ENCODE measurements at places on chromosomes 12 and 14.

DNA sequence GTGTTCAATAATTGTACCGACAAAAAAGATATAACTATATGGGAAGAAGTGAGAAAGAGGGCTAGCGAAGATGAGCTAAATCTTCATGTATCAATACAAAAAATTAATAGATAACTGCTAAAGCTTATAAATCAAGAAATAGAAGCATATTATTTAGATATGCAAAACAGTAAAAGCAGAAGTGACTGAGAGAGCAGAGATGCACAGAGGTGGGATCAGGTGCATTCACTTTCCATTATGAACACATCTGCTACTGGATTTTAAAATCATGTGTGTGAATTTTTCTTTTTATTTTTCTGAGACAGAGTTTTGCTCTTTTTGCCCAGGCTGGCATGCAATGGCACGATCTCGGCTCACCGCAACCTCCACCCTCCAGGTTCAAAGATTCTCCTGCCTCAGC lies 33.4 kb downstream of the GUCY2C start:
- ATAC-seq = no peak

GRCh38 chr14:52391881-52392615 lies 77.9 kb downstream of the PTGER2 start:
- no peak for ATAC-seq

GRCh38 chr12:6653987-6654386 lies 6.8 kb upstream of the ACRBP start:
- ATAC-seq = no peak

GRCh38 chr12:20415641-20416040 lies 47.3 kb downstream of the PDE3A start:
- no peak for ATAC-seq

- no peak for ATAC-seq
Measured at GRCh38 chr12:114848666-114849065, 164.7 kb upstream of the TBX3 start.

- ATAC-seq = no peak
Measured at GRCh38 chr12:80752464-80752863, 35.8 kb downstream of the MYF5 start.

GRCh38 chr12:116592731-116593130 lies 33.5 kb downstream of the MAP1LC3B2 start:
- ATAC-seq = no peak

DNA sequence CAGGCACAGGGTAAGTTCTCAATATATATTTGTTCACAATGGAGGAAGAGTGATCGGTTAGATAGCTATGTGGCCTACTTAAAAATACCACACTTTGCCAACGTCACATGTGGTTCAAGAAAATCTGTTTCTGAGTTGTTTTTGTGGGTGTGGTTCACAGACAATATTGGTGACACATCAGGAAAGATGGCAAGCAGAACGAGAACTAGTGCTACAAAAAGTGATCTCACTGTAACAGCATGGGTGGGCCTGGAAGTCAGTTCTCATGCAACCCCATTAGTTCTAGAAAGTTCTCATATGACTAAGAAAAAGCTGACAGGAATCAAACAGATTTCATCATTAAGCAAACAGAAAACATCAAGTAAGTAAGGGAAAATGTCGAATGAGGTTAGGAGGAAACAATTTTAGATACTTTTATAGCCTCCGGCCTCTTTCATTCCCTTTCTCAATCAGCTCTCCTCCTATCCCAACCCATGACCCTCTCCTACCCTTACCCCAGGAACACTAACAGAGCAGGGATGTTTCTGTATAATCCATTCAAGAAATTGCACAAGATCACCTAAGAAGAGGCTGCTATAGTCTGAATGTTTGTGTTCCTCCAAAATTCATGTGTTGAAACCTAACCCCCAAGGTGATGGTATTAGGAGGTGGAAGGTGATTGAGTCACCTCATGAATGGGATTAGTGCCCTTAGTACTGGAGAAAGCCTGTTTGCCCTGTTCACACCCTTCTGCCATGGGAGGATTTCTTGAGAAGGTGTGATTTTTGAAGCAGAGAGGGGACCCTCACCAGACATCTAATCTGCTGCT lies 15.5 kb upstream of the NTN4 start:
- peak; percentile 30 for ATAC-seq

GRCh38 chr12:116876151-116876869 lies 4.9 kb downstream of the HRK start:
- ATAC-seq = no peak

- peak; percentile 97 for ATAC-seq
Measured at GRCh38 chr12:76455582-76456345, 103.8 kb downstream of the OSBPL8 start.

- no peak for ATAC-seq
Measured at GRCh38 chr12:14843425-14843887, at the start of gene ART4. Gene ART4 (minus strand): TSS chr12:14843526. CDS start chr12:14843113, 413 bp downstream.

GRCh38 chr12:101909646-101910045 lies 32.3 kb downstream of the DRAM1 start:
- ATAC-seq = no peak

GRCh38 chr14:104830781-104831180 lies 29.9 kb downstream of the ZBTB42 start:
- ATAC-seq = no peak

DNA sequence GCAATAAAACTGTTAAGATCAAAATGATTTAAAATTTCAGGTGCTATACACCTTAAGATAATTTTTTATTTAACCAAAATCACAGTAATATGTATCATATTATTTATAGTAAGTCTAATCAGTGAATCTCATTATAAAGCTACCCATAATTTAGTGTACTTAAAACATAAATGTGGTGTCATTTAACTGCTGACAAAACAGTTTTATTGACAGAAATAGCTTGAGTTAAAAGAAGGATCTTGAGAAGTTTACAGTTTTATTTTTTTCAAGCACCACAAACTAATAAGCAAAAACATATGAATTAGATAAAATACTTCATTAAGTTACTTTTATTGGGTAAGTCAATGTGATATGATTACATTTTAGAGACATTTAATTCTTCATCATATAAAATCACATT lies 400.4 kb downstream of the PRKD1 start:
- no peak for ATAC-seq

GRCh38 chr14:52863334-52863700 lies 71.9 kb upstream of the GNPNAT1 start:
- ATAC-seq = no peak

DNA sequence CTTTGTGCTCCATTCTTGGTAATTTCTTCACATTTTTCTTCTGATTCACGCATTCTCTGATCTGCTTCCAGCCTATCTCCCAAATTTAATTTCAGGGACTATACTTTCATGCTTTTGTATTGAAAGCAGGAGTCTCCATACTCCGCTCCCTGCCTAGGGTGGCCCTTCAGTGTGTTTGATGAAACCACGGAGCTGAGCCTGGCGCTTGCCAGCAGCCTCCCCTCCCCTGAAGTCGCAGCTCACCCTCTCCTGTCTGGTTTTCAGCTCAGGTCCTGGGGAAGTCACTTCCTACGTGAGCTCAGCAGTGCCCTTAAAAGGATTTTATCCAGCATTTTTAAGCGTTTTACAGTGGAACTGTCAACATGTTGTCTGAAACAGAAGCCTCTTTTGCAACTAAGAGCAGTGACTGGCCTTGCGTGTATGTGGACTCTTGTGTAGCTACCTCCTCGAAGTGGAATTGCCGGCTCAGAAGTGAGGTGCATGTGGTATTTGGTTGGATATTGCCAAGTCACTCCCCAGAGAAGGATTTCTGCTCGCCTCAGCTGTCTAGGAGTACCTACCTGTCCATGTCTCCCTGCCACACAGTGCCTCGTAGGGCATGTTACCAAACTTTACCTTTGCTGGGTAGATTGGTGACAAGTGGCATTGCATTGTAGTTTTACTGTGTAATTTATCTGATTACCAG lies 78.5 kb downstream of the TESC start:
- ATAC-seq = no peak

DNA sequence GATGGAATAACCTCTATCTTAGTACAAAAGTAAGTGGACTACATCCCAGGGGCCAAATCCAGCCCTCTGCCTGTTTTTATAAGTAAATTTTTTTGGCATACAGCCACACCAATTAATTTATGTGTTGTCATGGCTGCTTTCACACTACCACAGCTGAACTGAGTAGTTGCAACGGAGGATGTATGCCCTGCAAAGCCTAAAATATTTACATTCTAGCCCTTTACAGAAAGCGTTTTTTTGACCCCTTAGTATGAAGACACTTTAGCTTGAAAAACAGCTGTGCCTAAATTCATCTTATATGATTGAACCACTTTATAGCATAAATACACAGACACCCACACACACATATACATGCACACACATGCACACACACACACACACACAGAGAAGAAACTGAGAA lies 501.6 kb downstream of the EGLN3 start:
- no peak for ATAC-seq

DNA sequence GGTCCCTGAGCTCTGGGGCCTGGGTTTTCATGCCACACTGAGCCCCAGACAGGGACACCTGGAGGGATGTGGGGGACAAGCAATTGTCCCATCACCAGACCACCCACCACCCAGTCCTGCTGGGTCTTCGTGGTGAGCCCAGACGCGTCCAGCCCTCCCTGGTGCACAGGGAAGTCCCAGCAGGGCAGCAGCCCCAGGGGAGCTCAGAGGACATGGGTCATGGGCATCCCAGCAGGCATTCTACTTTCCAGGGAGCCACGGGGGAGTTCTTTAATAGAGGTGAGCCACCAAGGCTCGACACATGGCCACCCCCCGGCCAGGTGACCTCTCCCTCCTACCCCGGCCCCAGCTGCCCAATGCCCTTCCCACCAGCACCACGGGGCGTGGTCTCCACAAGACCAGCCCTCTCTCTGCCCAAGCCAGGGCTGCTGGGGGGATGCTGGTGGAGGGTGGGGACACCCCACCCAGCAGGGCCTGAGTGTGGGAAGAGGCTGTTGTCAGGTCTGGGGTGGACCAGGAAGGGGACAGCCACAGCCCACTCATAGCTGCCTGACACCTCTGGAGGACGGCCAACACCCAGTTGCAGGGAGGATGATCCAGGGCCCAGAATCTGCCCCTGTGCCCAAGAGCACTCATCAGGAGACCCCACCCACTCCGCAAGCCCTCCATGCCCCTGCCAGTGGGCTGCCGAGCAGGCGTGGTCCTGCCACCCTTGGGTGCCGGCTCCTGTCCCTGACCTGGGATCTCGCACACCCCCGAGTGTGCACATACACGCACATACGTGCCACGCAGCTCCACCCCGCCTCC lies 14.1 kb downstream of the AKT1 start:
- no peak for ATAC-seq

DNA sequence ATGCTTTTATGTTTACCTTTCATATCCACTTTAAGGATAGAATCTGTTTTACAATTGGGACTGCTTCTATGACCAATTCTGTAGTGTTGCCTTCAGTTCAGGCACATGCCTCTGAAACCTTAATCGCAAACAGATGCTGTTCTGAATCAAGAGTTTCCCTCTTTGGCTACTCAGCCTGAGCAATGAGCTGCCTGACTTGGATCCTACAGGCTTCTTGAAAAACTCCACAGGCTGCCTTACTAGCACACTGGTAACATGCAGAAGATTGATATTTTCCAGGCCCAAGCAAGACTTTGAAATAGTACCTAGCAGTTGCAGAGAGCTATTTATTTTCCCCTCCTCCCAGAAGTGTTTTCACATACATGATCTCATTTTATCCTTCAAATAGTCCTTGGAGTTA lies 34.8 kb upstream of the PMCH start:
- ATAC-seq = no peak

DNA sequence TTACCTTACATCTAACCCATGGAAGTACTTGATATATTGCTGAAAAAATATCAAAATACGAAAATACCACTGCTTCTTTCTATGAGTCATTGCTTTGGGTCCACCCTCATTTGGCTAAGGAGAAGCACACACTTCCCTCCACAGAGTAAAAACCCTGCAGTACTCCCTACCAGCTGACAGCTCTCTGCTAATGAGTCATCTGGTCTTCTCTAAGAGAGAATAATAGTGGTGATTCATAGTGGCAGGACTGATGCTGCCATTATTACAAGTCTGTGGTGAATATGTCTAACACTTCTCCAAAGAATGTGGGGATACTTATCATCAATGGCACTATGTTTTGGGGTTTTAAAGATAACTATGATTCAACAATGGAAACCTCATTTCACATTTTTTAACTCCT lies 90.7 kb downstream of the PPFIA2 start:
- peak; percentile 65 for ATAC-seq

- no peak for ATAC-seq
Measured at GRCh38 chr14:100116134-100116533, 43.3 kb downstream of the DEGS2 start.

DNA sequence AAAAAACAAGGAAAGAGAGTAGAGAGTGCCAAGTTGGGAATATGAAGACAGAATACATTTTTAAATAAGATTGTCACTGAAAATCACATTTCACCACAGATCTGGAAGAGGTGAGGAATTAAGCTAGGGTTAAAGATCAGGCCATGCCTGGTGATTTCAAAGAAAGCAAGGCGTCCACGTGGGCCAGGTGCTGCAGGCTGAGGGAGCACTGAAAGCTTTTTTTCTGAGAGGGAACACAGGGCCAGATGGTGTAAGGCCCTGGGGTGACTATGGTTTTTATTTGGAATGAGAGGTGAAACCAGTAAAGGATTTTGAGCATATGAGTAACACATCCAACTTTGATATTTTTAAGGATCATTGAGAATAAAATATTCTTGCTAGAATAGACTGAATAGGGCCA lies 20.9 kb downstream of the SYT1 start:
- no peak for ATAC-seq
